HEK293T (cell line): ENCODE measurements at places on chromosomes 2 and 18.

- DNase-seq, result no peak
Measured at GRCh38 chr2:7127156-7127555, 209.9 kb downstream of the RNF144A start.

- DNase-seq, result no peak
Measured at GRCh38 chr2:189782221-189782671, 1.9 kb downstream of the ORMDL1 start.

DNA sequence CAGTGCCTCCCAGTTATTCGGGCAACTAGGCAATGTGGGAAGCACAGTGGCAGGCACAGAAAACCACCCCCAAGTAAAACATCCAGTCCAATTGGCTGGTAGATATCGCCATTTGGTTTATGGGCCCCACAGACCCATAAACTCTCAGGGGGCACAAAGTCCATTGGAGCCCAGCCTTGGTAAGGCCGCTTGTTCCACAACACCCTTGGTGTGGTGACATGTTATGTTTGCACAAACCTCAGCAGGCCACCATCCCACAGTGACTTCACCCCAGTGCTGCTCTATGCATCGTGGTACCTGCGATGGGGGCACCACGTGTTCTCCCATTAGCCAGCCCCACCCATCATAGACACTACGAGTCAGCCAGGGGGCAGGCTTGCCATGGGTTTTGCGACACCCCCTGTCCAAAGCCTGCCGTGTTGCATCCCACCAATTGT, 18.5 kb downstream of the PHOSPHO2 start:
- no peak for DNase-seq

GRCh38 chr2:68853915-68854314, 17.3 kb downstream of the BMP10 start:
- no peak for DNase-seq

GRCh38 chr18:65288908-65289307, 461.9 kb upstream of the CDH7 start:
- DNase-seq, result no peak

DNA sequence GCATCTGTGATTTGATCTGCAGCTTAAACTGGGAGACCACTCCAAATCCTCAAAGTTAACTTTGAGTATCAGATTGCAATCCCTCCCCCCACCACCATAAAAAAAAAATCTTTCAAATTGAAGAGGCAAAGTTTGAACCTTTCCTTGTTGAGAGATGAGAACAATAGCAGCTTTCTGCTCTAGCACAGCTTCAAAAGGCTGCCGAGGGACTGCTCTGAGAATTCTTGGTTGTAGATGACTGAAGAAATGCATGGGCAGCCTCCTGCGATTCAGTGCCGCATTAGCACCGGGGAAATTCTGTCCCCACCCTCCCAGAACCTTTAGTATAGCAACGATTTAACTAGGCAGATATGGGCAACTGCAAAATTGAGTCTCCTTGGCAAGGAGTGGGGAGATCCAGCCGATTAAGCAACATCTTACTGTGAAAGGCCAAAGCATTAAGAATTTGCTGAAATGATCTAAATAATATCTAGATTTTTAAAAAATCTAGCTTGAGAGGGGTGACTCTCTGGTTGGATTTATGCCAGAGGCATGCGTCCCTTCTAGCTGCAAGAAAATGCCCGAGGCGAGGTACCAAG, 3.9 kb upstream of the SP5 start:
- no peak for DNase-seq

GRCh38 chr18:59839246-59839645, 60.5 kb upstream of the PMAIP1 start:
- no peak for DNase-seq

- peak; percentile 53 for DNase-seq
Measured at GRCh38 chr18:63016270-63016669, 300.9 kb downstream of the PHLPP1 start.

GRCh38 chr18:46429649-46430224, 227.3 kb downstream of the LOXHD1 start:
- no peak for DNase-seq

DNA sequence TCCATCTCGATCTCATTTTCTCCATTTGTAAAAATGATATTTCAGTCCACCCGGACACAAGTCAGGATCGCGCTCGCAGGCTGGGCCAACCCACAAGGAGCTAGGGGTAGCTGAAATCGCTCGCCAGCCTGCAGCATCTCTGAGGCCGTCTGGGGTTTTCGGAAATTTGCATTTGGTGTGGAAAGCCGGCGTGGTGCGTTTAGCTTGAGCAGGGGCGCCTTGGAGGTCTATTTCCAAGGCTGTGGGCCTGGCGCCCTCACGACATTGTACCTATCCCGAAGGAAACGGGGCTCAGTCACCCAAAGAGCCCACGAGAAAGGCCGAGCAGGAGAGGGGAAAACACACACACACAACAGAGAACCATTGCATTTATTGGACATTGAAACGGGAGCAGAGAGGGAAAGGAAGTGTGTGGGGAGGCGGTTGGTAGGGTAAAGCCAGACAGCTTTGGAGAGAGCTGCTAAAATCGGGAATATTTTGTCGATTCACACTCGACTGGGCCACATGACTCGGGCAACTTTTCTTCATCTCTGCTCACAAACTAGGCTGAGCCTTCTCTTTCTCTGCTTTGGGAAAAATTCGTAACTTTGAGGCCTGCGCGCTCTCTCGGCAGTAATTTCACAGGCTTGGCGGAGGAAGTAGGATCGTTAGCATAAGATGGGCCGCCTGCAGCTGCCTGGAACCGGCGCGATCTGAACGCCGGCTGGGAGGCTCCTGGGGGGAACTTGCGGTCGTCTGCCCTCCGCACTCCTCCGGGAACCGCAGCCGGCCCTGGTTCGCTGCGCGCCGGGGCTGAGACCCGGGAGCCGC, 1.1 kb upstream of the HOXD8 start:
- no peak for DNase-seq

DNA sequence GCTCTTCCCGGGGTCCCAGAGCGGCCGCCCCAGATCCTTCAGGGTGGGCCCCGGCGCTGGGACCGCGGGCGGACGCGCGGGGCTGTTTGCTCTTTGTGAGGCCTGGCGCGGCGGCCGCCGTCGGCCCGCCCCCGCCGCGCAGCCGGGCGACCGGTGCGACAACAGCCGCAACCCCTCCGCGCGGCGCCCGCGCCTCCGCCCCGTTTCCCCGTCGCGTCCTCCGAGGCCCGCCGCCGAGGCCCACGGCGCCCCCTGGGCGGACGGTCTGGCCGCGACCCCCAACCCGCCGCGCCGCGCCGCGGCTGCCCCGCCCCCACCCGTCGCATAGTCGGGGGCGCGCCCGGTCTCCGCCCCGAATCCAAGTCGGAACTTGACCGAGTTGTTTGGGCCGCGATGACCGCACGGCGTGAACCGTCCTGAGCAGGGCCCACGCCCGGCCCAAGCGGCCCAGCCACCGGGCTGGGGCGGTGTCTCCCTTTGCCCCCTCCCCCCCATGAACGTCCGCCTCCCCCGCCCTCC, 448 bp downstream of the YPEL5 start:
- DNase-seq, result no peak

DNA sequence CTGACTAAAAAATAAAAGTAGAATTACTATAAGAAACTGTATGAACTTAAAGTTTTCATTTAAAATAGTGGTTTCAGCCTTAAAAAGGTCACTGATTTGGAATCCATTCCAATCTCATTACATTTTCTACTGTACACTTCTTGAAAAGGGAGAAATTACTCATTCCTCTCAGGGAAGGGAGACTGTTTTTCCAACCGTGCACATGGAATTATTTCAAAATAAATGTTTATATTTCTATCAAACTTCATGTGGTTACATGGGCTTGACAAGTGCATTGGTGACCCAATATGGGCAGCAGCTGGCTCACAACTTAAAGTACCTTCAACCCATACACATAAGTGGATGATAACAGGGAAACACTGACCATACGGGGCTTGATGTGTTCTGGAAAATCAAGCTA, 324.5 kb upstream of the THUMPD2 start:
- DNase-seq, result no peak

DNA sequence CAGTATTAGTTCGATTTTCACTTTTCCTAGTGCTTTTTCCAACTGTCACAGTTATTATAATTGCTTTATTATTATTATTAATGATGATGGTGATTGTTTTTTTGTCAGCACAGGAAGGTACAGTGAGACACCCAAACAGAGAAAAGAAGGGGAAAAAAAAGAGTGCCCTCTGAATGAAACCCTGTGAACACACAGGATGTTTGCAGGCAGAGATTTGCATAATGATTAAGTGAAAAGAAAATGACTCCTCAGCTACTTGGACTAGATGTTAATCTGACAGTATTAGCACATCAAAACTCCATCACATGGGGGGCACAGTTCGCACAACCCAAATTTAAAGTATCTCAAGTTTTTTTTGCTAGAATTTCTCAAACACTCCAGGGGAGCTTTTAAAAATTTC, 32.9 kb downstream of the ADD2 start:
- DNase-seq, result no peak

DNA sequence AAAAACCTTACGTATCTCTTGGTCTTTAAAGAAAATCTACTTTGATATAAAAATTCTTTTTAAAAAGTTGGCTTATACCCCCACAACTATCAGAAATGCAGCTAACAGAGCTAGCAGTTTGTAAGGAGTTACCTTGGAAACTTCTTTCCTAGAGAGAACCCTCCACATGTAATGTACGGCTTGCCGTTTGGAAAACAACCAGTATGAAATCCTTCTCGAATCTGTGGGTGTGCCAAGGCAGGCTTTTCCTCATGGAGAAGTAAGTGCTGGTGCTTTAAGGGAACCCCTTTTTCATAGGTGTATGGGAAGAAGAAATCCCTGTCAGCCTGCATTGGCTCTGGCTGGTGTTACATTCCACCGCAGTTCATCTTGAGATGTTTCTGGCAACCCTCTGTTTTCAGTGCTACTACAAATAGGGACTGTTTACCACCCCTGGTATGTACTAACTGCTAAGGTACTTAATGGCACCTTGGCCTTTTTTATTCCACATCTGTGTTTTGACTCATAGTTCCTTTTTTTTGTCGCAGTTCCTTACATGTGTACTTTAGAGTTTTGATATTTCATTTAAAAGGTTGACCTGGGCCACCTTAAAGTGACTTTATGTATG, 248.4 kb downstream of the FHOD3 start:
- no peak for DNase-seq

GRCh38 chr2:144115739-144116291, 404.1 kb downstream of the ZEB2 start:
- DNase-seq, result no peak

- DNase-seq, result no peak
Measured at GRCh38 chr2:60422826-60423483, 130.5 kb downstream of the BCL11A start.

DNA sequence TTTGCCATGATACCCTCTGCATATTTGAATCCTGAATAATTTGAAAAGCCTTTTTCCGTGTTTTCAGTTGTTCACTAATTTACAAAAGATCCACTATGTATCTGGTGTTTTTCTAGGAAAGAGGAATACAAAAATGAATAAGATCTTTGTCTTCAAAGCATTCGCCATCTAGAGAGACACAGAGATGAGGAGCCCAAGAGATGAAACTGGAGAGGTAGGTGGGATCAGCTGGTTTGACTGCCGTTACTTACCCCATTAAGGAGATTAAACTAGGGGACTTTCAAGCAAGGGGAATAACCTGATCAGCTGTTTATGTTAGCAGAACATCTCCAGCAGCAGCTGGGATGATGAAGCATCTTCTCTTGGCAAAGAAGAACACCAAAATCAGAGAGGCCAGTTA, 150.2 kb upstream of the SATB2 start:
- no peak for DNase-seq

GRCh38 chr2:86195808-86196387, 636 bp upstream of the IMMT start:
- DNase-seq, result no peak

DNA sequence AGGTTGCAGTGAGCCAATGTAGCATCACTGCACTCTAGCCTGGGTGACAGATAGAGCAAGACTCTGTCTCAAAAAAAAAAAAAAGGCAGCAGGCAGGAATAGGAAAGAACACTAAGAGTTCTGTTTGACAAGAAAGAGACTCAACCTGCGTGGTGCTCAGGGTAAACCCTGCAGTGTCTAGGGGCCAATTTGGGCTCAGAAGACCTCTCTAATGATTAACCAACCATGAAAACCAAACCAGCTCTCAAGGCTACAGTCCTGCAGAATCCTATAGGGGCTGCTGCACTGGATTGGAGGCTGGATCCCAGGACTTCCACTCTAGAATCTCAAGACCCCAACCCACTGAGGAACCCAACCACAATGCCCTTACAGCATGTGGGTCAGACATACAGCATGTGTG, 2.4 kb downstream of the TRABD2A start:
- no peak for DNase-seq

- no peak for DNase-seq
Measured at GRCh38 chr2:126299469-126299976, 356.4 kb upstream of the GYPC start.

DNA sequence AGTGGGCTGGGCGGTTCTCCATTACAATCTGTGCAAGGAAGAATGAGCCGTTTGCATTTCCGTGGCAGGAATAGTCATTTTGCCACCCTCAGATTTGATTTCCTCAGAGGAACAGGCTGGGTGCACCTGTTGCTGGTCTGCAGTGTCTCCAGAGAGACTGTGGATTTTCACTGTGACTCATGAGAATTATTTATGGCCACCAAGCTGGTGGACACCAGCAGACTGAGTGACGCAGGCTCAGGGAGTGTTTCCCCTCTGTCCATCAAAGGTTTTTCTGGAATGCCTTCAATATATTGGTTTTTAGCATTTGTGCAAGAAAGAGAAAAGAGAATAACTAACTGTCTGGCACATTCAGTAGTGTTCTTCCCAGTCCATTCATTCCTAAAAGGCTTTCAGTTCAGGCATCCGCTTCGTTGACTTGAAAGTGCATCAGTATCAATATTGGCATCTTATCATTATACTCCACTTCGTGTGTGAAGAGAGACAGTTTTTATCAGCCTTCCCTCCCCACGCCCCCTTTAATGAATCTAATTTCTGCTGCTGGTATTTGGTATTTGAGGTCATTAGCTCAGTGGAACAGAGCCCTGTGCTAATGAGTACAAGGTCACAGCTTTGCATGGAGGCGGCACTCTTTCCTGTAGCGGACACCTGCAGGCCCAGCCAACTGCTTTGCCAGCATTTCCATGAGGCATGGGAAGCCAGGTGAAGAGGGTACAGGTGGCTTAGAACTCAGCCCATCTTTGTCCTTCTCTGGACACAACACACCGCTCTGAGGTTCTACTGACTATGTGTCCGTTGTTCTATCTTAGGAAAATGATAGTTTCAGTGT, 39.9 kb downstream of the PRKCE start:
- no peak for DNase-seq

GRCh38 chr2:47016172-47016913, 100.7 kb upstream of the MCFD2 start:
- DNase-seq, result peak; percentile 43

GRCh38 chr18:76712511-76713140, 109.7 kb upstream of the ZNF236 start:
- no peak for DNase-seq

GRCh38 chr2:64873472-64873924, 115.7 kb upstream of the SLC1A4 start:
- peak; percentile 81 for DNase-seq

- no peak for DNase-seq
Measured at GRCh38 chr18:50152900-50153299, 42.0 kb downstream of the MYO5B start.

GRCh38 chr2:130385709-130386108, 29.9 kb downstream of the PTPN18 start:
- DNase-seq, result no peak

- DNase-seq, result no peak
Measured at GRCh38 chr2:64260817-64261216, 116.6 kb upstream of the PELI1 start.
